ENCODE measurements at places on chromosomes 5 and 9.

- DNase-seq = no peak
Observed at GRCh38 chr5:137938751-137939143, 49.5 kb downstream of the PKD2L2 start.

GRCh38 chr9:6902423-6902822 is 144.7 kb downstream of the KDM4C start:
- DNase-seq = no peak

DNA sequence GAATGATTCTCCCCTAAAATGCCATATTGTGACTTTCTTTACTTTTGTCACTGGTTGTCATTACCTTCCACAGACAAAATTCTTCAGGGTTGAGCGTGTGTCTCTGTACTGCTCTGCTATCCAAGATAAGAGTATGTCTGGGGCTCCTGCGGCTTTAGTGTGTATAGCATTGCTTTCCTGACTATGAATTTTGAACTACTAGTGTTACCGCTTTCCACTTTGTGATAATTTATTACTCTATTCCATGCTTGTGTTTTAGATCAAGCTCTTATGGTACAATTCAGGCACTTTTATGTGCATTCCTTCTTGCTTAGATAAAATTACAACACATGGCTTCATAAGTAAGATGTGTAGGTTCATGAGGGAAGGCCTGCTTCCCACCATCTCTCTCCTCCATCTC is 51.5 kb upstream of the MEF2C start:
- no peak for DNase-seq

DNA sequence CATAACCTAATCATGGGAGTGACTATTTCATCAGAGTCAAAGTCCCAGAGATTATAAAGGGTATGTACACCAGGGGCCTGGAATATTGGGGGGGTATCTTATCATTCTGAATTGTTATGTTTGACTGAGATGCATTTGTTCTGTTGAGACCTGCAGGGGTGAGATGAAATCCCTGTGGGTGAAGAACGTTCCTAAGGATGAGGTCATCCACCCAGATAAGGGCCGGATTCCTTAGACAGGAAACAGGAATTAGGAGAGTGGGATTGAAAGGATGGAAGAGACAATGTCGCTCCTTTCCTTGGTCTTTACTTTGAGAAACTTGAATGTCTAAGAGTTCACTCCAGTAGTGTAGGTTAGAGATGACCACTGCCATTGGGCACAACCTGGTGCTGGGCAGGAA is 54.7 kb downstream of the GAS1 start:
- no peak for DNase-seq

DNA sequence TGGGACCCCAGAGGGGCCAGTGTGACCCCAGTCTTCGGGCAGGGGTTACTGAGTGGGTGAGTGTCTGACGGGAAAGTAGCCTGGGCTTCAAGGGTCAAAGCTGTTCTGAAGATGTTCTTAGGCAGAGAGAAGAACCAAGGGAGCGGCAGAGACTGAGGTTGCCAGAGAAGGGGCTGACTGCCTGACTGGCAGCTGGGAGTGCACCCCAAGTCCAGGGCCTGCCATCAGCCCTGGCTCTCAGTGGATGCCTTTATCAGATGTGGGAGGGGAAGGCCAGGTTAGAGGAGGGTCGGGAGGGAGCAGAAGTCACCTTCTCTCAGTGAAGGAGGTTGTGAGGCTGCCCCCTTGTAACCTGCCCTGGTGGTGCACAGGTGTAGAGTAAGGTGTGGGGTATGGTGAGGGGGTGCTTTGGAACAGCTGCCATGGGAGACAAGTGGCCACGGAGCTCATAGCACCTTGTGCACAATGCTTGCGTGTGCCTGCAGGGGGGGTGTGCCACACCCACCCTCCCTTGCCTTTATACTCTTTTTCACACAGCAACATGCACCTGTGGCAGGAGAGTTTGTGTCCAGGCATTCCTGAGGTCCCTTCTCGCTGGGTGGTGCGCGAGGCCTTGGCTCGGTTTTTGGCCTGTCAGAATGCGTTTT is 18.9 kb downstream of the RALGPS1 start:
- DNase-seq = no peak

DNA sequence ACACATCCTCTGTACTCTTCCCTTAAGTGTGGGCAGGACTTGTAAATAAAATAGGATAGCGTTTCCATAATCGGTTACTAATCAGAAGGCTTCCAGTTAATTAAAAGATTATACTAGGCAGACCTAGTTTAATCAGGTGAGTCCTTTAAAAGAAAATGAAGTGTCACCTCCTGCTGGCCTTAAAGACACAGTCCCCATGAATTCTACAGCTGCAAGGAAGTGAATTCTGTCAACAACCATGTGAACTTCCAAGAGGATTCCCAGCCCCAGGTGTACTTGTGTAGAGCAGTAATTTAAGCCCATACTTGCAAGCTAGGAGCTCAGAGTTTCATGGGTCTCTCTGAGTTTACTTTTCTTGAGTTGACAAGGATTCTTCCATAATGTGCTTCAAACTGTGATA is 918.3 kb downstream of the DTWD2 start:
- no peak for DNase-seq

- no peak for DNase-seq
Observed at GRCh38 chr5:73433982-73434342, 14.6 kb downstream of the FOXD1 start.

GRCh38 chr5:79971156-79971555 is 19.9 kb downstream of the MTX3 start:
- DNase-seq = no peak

DNA sequence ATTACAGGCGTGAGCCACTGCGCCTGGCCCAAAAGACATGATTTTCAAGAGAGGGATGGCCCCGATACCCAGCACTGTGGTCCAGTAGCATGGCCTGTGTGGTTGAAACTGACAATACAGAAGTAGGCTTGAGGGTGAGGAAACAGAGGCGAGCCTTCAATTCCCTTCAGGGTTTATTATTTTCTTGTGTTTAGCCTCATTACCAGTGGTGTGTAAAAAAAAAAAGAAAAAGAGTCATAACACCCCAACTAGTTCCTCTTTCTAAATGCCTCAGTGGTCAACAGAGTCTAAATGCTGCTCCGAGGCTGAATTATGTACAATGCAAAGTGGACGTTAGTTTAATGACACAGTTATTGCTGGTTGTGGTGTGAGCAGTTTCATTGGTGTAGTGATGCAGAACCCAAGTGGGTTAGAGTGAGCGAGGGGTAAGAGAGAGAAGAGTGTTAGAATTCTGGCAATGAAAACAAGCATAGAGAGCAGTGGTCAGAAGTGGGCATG is 58.8 kb downstream of the SNX30 start:
- no peak for DNase-seq

GRCh38 chr9:78986446-78986845 is 585.3 kb upstream of the TLE4 start:
- DNase-seq = no peak

- DNase-seq = no peak
Observed at GRCh38 chr9:5559659-5560058, 49.3 kb downstream of the PDCD1LG2 start.

- no peak for DNase-seq
Observed at GRCh38 chr5:57816108-57816507, 333.5 kb upstream of the ACTBL2 start.

DNA sequence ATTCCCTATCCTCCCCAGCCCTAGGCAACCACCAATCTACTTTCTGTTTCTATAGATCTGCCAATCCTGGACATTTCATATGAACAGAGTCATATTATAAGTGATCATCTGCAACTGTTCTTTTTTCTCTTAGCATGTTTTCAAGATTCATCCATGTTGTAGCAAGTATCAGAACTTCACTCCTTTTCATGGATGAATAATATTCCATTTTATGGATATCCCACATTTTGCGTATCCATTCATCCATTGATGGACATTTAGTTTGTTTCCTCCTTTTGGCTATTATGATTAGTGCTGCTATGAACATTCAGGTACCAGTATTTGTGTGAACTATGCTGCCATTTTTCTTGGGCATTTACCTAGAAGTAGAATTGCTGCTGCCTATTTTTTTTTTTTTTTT is 51.3 kb upstream of the HAND1 start:
- no peak for DNase-seq

GRCh38 chr9:7721291-7721690 is 78.3 kb downstream of the DMAC1 start:
- no peak for DNase-seq

- DNase-seq = no peak
Observed at GRCh38 chr5:16666130-16666882, 49.5 kb upstream of the RETREG1 start.

GRCh38 chr9:128420060-128420650 is 502 bp upstream of the CERCAM start:
- DNase-seq = peak; percentile 63

DNA sequence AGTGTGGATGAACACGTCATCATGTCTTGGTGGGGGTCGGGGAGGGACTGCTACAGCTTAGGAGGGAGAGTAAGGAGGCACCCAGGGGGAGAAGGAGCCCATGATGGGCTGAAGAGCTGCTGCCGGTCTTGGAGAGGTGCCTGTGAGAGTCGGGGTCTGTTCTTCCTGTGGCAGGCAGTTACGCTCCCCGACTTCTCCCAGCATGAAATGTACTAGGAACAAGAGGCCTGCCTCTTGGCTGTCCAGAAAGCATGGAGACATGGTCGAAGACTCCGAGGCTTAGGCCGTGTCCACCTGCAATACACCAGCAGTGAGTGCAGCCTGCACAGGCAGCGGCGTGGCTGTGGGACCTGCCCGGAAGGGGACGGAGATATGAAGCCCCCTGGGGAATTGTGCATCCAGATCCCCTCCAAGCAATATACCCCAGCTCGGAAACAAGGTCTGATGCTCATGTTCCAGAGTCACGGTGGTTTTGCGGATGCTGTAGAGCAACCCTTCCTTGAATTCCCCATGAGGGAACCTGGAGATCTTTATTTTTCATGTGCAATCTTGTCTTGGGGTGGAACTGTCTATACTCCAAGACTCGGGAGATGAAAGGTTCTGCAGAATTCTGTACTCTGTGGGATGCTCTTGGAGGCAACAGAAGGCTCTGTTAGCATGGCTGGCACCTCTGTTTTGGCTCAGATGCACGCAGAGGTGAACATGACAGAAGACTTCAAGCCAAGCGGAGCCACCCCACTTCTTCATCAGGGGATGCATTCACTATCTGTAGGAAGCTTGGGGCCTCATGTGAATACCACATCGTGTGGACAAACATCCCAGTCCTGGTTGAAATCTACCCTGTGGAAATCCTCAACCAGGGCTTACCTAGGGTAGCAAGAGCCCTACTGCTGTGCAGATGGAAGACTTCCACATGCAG is 374.9 kb upstream of the IRX4 start:
- no peak for DNase-seq

GRCh38 chr5:54426209-54426608 is 29.3 kb upstream of the HSPB3 start:
- DNase-seq = no peak

GRCh38 chr9:34145165-34145564 is 18.7 kb upstream of the DCAF12 start:
- no peak for DNase-seq

- no peak for DNase-seq
Observed at GRCh38 chr9:134413890-134414623, 87.8 kb downstream of the RXRA start.

DNA sequence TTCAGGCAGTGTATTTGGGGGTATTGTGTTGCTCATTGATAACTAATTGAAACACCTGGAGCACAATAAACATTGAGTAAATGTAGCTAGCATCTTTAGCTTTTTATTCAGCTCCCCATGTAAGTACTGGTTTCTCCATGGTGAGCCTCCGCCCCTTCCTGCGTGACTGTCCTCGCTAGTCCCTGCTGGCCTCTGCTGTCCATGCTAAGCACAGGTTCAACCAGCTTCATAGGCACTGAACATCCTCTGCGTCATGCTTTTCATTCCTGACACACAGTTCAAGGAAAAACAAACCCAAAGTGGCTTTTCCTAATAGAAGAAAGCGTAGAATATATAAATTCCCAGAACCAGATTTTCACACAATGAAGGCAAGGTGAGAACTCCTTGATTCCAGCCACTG is 27.3 kb upstream of the DAP start:
- no peak for DNase-seq

DNA sequence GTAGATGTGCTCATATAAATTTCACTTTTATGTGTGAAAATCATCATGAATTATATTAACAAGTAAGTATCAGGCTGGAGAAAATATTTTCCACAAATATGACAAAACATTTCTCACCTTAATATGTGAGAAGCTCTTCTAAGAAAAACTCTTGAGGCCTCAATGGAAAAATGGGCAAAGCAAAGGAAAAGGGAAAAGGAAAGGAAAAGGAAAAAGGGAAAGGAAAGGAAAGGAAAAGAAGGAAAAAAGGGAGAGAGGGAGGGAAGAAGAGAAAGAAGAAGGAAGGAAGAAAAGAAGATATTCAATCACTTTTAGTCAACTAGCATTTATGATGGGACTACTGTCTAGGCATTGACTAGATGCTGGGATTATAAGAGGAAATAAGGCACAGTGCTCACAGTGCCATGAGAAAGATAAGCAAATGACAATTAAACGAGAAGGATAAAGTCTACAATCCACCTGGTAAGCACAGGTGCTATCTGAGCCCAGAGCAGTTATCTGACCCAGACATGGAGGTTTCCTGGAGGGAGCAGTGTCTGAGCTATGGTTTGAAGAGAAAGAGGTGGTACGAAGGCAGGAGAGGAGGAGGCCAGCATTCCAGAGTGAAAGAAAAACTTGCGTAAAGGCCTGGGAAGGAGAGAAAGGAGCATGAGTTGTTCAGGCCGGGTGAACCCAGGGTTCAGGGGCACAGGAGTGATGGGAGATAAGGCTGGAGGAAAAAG is 18.3 kb upstream of the ACSL6 start:
- DNase-seq = no peak

Measured in stimulated activated naive CD4-positive, alpha-beta T cell treated with Interleukin-2 at 50 U/mL for 16 hours (primary cell).